ENCODE measurements at places on chromosomes 6 and 20.

- DNase-seq, result no peak
Measured at GRCh38 chr6:11865680-11866300, 87.2 kb upstream of the ADTRP start.

DNA sequence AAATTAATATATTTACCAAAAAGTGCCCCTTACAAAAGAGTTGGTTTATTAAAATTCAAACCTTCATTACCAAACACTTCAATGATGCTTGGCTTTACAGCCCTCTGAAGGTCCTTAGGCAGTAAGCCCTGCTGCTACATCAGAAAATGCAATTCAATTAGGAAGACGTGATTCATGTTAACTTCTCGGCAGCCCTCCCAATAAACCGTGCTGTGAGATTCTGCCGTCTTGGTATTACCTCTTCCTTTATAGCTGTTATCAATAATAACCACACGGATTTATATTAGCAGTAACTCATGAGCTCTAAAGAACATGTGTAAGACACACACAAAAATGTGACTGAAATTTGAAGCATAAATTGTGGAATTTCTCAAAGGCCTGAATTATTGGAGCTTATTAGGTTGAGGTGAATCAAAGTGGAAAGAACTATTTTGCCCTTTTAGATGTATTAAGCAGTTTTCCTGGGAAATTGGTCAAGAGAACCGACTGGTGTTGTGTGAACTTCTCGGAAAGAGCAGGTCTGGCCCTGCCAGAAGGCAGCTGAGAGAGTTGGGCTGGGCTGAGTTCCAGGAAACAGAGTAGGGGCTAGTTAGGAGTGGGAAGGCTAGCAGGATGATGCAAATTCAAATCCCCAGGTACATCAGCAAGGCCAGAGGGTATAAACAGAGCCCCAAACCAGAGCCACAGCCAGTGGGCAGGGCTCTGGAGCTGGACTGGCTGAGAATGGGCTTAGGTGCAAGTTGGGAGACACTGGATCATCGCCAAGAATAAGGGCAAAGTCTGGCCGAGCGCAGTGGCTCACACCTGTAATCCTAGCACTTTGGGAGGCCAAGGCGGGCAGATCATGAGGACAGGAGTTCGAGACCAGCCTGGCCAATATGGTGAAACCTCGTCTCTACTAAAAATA is 33.1 kb downstream of the FGD2 start:
- no peak for DNase-seq

DNA sequence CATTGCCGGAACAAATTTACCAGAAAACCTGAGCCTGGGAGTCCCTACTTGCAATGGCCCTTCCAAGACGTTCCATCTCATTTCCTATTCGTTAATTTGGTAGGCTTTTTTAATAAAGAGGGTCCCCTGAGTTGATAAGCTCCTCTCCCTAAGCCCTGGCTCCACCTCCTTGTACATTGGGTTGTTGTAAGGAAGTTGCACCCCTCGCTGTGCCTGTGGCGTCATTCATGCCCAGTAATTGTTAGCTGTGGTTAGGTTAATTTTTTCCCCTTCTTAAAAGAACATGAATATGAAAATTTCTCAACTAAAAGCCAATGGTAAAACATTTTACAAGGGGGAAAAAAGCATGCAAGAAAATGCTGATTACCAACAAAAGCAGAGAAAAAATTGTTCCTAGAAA is 91.9 kb downstream of the SLC24A3 start:
- DNase-seq, result no peak

DNA sequence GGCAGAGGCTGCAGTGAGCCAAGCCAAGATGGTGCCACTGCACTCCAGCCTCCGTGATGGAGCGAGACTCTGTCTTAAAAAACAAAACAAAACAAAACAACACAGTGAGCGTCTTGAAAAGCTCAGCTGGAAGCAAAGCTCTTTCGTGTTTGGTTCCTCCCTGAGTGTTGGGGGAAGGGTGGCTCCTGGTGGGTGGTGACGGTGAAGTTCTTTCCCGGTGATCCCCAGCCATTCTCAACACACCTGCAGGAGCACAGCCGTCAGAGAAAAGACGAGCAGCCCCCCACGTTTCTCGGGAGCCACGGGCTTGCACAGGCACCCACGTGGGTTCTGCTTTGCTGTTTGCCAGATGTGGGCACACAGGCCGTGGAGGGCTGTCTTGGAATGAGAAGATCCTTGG is 3.2 kb downstream of the BHLHE23 start:
- no peak for DNase-seq

- DNase-seq, result no peak
Measured at GRCh38 chr20:36447101-36447500, 94.2 kb upstream of the MYL9 start.

GRCh38 chr20:25254571-25254970 is 6.7 kb downstream of the PYGB start:
- DNase-seq, result no peak

GRCh38 chr20:16098890-16099639 is 474.2 kb downstream of the KIF16B start:
- DNase-seq, result no peak

- DNase-seq, result no peak
Measured at GRCh38 chr6:138331984-138332383, 45.7 kb upstream of the SMIM28 start.

- no peak for DNase-seq
Measured at GRCh38 chr20:18805881-18806280, 7.7 kb upstream of the SCP2D1 start.

DNA sequence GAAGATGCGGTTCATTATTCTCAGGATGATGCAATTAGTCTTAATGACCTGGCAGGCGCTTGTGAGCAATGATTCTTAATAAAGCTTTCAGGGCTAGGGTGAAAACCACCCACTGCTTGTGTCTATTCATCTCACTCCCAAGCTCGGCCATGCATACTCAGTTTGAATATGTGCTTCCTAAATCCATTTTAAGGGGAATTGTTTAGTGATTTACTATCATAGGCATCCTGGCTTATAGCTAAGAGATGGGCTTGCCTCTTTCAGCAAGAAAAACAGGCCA is 141.1 kb upstream of the SLC24A3 start:
- no peak for DNase-seq

DNA sequence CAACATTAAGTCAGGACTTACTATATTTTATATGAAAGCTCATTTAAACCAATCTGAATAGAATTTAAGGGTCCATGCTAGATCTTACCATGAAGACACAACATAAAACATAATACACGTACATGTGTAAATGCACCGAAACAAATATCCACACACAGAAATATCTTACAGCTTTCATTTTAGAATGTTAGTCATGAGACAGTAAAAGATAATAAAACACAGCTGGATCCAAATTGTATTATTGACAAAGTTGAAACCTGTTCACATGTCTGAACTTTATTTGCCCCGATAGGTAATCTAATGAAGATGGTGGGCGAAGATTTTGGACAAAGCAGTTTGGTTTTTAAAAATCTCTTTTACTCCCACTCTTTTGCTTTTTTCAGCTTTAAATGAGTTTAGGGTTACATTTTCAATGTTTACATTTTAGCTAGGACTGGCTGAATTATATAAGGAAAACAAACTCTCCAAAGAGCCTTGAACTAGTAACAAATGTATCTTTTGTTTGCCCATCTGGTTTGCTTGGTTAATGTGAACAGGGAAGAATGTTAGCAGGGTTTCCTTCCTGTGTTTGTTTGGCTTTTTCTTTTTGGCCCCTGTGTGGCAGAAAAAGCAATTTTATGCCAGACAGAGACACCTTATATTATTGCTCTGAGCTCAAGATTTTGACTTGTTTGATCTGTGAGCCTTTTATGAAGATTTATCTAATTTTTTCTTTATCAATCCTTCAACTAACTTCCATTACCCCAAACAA is 5.1 kb upstream of the TMEM181 start:
- no peak for DNase-seq

DNA sequence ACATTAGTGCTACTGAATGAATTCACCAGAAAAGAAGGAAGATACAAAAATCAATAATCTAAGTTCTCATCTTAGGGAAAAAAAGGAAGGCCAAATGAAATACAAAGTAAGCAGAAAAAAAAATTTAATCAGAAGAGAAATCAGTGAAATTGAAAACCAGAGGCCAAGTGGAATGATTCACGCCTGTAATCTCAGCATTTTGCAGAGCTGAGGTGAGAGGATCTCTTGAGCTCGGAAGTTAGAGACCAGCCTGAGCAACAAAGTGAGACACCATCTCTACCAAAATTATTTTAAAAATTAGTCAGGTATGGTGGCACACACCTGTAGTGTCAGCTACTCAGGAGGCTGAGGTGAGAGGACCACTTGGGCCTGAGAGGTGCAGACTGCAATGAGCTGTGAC is 21.2 kb upstream of the ASF1A start:
- no peak for DNase-seq

DNA sequence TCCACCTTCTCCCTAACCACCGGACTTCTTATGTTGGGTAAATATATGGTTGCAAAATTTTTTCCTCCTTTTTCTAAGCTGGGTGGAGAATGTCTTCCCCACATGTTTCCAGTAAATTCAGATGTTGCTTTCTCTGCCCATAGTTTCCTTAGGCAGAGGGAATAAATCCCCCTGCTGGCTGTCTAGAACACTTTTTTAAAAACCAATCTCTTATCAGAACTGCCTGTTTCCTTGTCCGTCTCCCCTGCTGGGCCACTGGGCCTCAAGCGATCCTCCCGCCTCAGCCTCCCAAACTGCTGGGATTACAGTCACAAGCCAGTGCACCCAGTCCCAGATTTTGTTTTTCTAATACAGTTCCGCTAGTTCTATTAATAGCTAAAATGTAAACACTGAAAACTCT is 9.9 kb upstream of the WFDC2 start:
- DNase-seq, result no peak

GRCh38 chr6:106572436-106572835 is 56.9 kb downstream of the RTN4IP1 start:
- no peak for DNase-seq

DNA sequence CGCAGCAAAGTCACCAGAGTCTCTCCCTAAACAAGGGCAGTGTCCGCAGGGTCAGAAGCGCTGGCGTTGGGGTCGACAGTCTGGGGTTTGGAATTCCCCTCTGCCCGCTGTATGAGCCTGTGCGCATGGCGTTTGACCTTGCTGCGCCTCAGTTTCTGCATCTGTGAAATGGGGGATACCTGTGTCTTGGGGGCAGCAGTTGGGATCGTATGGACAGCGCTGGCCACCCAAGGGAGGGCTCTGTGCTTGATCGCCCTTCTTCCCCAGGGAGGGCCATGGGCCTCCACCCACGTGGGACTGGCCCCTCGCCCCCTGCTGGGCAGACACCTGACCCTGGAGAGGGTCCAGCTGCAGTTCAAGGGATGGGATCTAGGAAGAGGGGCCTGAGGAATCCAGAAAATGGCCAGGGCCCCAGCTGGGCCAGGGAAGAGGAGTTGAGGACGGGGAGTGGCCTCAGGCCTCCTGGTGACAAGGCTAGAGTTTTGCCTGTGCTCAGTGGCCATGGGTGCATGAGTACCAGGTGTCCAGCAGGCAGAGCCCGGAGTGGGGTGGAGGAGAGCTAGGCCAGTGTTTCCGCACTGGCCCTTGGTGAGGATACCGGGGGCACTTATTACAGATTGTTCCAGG is 26.4 kb upstream of the PHACTR3 start:
- no peak for DNase-seq

DNA sequence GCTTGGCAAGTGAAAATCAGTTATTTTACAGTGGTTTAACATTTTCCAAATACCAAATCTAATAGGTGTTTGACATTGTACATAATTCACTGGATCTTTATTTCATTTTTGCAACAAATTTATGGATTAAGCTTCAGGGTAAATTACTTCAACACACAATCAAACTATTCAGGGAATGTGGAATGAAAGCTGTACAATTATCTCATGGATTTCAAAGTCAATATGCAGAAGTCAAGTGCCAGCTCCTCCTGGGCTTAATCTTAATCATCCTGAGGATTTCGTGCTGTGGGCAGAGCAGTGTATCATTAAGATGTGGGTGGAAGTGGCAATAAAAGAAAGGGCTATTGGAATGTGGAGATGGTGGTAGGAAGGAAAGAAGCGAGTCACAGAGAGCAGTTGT is 548.8 kb downstream of the COL12A1 start:
- DNase-seq, result no peak

GRCh38 chr6:73830119-73830518 is 134.1 kb downstream of the CD109 start:
- no peak for DNase-seq

GRCh38 chr20:62989201-62989601 is 17.6 kb downstream of the BHLHE23 start:
- no peak for DNase-seq

Data from activated CD4-positive, CD25-positive, alpha-beta regulatory T cell (primary cell).